ENCODE measurements at places on chromosomes 3 and 15.

DNA sequence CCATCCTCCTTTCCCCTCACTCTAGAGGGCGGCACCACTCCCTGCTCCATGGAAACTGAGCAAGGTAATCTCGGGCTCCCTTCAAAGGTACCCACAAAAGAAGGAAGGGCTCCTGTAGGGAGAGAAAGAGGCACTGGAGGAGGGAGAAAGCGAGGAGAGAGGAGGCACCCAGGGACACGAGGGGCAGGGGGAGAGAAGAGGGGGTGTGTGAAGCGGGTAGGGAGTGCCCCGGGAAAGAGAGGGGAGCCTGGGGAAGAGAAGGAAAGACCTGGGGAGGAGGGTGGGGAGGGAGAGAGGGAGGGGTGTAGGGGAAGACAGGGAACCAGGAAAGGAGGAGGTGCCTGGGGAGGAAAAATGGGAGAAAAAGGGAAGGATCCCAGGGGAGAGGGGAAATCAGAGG lies 523 bp downstream of the VILL start:
- DNase-seq, result no peak

DNA sequence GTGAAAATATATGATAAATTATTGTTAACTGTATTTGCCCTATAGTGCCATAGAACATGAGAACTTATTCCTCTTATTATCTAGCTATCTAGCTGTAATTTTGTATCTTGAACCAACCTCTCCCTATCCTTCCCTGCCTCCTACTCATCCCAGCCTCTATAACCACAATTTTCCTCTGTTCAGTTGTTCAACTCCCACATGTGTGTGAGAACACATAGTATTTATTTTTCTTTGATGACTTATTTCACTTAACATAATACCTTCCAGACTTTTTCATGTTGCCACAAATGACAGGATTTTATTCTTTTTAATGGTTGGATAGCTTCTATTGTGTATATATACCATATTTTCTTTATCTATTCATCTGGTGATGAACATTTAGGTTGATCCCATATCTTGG lies 85.4 kb upstream of the SUCLG2 start:
- DNase-seq, result no peak

DNA sequence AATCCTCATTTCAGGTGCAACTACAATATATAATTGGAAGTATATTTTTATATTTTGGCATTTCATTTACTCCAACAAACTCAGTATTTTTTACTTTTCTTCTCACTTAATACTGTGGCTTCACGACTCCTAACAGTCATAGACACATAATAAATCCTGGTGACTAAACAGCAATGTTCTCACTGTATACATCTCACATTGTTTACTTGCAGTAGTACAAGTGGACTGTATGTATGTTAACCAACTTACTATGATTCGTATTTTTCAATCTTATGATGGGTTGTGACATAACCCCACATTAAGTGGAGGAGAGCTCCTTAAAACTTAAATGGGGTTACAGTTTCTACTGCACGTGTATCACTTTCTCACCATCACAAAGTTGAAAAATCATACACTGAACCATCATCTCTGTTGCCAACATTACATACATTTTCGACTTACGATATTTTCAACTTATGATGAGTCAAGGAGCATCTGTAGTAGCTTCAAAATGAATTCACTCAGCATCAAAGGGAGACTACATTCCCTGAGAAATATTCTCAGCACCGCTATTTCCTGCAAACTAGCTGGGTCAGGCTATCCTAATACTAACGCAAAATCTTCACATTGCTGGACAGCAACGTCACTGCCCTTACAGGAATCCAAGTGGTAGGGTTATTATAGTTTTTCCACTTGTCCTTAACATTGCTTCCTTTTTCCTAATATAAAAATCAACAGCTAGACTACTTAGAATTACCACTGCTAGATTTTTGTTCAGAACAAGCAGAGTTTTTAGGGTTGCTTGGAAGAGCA lies 7.3 kb downstream of the ADAM10 start:
- no peak for DNase-seq

- peak; percentile 46 for DNase-seq
Observed at GRCh38 chr15:78567531-78567930, 2.2 kb downstream of the CHRNA5 start.

DNA sequence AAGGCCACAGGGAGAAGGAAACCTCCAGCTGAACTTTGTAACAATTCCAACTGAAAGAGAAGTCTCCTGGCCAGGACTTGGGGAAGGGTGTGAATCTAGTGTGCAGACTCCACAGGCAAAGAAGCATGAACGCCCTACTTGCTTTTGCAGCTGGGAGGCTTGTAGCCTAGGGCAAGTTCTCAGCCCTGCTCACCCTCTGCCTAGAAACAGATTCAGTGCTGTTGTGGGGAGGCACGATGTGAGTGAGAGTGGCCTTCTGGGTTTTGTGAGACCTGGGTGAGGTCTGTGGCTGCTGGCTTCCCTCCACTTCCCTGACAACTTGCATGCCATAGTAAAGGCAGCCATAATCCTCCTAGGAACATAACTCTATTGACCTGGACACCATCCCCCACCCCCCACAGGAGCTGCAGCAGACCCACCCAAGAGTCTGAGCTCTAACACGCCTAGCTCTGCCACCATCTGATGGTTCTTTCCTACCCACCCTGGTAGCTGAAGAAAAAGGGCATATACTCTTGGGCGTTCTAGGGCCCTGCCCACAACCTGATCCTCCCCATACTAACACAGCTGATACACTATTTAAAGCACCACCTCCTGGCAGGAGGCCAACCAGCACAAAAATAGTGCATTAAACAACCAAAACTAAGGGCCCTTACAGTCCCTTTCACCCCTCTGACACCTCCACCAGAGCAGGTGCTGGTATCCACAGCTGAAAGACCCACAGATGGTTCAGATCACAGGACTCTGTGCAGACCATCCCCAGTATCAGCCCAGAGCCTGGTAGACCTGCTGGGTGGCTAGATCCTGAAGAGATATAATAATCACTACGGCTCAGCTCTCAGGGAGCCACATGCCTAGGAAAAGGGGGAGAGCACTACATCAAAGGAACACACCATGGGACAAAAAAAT lies 426.5 kb downstream of the IGSF11 start:
- no peak for DNase-seq

DNA sequence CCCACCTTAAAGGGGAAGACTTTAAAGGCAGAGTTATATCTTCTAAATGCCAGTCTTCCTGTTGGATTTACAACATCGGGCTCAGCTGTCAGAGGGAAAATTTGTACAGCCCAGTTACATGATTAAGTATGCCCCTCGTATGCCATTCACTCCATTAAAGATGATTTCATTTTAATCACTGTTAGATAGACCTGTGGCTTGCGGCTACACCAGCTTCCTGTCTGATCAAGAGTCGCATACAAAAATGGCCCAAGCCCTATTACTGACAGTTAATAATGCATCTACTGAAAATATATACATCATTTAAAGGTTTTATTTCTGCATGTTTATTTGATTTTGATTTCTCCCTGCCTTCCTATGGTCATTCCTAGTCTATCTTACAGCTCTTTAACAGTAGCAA lies 7.1 kb downstream of the EIF4E3 start:
- no peak for DNase-seq

All from NCI-H2171 (cell line).